Activated T-cell treated with anti-CD3 and anti-CD28 coated beads for 24 hours (primary cell): ENCODE measurements at places on chromosomes 16 and 17.
A peak's percentile ranks its signal among the peaks of the same experiment; 100 is the strongest.

GRCh38 chr16:22685459-22685830, 128.5 kb upstream of the HS3ST2 start:
- no peak for DNase-seq

GRCh38 chr17:64117981-64118979, 11.7 kb downstream of the ERN1 start:
- no peak for DNase-seq

DNA sequence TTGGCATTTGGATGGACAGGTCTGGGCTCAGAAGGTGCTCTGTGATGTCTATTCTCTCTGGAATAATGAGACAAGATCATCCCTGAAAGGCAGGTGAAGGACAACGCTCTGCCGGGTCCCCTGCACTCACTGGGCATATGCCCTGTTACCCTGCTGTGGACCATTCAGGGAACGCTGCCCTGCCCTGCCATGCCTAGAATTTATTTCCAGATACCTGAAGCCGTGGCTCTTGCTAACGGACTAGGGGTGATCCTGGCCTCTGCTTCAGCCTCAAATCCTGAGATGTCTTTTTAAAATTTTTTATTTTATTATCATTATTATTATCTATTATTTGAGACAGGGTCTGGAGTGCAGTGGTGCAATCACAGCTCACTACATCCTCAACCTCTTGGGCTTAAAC, 3.9 kb downstream of the SLC5A11 start:
- no peak for DNase-seq

DNA sequence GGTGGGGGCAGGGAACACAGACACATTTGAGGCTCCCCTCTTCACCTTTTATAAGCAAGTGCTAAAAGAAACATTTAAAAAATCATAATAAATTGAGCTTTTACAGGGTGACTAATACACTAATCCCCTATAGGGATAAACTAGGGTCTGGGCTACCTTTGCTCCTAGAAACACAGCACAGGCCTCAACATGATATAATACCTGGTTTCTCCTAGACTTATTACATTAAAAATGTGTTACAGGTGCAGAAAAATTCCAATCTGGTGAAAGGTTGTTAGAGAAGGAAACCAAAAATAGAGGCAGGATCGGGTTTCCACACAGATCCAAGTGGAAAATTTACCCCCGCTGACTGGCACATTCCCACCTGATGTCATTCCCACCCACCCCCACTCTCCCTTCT, 124.7 kb upstream of the NOG start:
- no peak for DNase-seq

DNA sequence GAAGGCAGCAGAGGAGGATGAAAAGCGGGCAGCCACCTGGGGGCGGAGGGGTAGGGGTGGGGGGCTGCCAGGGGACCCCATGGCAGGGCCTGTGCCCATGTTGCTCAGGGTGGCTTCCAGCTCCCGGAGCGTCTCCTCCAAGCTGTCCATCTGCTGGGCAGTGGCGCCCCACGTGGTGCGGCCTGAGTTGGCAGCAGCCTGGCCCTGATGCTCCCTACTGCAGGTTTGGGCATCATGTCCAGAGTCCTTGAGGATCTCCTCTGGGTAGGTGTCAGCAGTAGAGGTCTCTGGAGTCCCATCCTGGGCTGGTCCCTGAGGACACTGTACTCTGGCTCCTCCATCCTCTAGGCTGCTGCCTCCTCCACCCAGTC, 60.9 kb downstream of the SRCIN1 start:
- no peak for DNase-seq

DNA sequence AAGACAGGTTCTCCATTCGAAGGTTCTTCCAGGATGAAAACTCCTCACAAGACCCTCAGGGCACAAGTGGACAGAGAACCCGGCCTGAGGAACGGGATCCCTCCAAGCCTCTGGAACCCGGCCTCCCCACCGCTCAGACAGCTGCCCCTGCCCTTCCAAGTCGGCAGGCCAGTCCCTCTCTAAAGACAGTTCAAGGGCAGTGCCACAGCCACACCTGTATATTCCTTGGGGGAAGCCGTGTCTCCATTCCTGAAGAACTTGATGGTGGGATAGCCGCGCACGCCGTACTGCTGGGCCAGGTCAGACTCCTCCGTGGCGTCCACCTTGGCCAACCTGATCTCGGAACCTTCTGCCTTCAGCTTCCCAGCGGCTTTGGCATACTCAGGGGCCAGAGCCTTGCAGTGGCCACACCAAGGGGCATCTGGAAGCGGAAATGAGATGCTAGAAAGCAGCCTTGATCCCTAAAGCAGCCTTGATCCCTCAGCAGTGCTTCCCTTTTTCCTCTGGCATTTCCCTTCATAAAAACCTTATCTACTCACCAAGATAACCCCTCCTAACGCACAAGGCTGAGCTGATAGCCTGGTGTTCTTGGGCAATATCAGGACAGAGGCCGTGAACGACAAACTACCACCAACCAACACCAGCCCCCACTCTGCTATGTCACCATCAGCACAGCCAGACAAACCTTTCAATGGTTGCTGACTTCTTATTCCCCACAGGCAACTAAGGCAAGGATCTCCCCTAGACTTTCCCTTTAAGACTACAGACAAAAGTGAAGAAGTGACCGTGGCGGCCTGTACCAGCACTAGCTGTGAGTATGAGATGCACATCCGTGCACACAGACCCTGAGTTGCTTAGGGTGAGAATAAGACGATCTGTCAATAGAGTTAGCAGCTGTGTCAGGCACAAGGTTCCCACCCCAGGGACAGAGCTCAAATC, 1.1 kb downstream of the P4HB start:
- DNase-seq = no peak

DNA sequence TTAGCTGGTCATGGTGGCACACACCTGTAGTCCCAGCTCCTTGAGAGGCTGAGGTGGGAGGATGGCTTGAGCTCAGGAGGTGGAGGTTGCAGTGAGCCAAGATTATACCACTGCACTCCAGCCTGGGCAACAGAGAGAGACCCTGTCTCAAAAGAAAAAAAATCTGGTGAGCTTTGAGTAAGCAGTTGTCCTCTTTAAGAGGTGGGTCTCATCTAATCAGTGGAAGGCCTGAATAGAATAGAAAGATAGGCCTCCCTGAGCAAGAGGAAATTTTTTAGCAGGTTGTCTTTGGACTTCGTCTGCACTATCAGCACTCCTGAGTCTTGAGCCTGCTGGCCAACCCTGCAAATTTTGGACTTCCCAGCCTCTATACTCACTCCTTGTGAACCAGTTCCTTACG, 266.0 kb upstream of the ZFHX3 start:
- no peak for DNase-seq

- no peak for DNase-seq
Observed at GRCh38 chr17:57528058-57528451, 217.0 kb downstream of the CCDC182 start.

DNA sequence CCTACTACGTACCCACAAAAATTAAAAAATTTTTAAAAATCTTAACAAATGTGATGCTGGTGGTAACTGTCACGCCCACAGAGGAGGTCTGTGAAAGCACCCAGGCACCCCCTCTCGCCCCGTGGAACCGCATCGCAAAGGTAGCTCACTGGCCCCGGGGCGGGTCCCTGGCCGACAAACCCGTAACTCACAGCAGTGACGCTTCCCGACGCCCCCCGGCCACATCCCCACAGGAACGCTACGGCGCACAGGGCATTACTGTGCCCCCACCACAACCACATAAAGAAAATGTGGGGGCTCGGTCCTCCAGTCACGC, 366 bp downstream of the ANKS3 start:
- DNase-seq = no peak

GRCh38 chr17:73910821-73911515, 266.7 kb upstream of the SDK2 start:
- DNase-seq = no peak

- DNase-seq = peak; percentile 91
Observed at GRCh38 chr16:1929578-1930337, 11.5 kb upstream of the HS3ST6 start.

- DNase-seq = no peak
Observed at GRCh38 chr17:17824783-17825614, 11.8 kb downstream of the SREBF1 start.

GRCh38 chr16:66422366-66422765, 4.7 kb upstream of the BEAN1 start:
- DNase-seq = no peak

DNA sequence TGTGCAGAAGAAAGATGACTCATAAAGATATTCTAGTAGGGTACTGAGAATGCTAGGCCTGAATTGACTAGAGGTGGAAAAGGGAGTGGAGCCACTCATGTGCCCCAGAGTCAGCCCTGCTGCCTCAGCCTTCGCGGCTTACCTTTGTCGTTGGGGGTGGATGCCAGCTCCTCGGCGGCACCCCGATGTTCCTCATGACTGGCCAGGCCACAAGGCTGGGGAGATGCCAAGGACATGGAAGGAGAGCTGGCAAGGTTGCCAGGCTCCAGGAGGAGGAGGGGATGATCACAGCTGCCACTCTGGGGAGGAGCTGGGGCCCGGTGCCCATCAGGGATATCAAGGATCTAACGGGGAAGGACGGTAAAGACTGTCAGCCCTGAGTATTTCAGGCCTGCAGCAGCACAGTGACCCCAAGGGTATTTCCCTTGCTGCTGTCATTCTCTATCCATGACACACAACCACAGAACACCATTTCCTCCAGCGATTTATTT, 9.7 kb upstream of the SLC35B1 start:
- DNase-seq = no peak

GRCh38 chr17:14434506-14434905, 133.6 kb downstream of the HS3ST3B1 start:
- DNase-seq = no peak

- no peak for DNase-seq
Observed at GRCh38 chr17:41475421-41475820, 5.5 kb downstream of the KRT35 start.

DNA sequence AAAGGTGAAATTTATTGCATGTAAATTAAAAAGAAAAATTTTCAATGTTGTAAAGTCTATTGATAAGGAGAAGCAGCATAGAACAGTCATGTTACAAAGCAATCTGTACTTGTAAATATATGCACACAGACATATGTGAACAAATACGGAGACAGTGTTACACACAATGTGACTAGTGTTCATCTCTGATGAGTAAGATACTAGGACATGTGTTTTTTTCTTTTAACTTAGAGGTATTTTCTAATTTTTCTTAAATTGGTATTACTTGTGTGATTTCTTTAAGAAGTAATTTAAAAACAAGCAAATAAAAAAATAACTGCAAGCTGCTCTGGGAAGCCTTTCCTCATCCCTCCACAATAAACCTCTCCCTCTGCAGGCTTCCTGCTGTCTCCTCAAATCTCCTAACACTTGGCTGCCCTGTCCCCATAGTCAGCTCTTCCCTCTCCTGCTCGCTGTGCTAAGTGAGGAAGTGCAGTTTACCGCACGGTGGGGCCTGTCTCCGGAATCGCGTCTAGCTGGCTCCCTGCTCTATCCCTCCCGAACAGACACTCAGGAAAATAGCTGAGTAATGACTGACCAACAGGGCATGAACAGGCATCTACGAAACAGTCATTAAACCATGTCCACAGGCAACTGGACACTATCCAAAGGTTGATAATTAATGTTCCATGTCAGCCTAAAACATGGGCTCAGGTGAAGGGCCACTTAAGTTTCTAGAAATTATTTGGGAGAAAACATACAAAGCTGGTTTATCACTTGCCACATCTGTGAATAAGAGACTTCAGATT, 35.9 kb downstream of the CMTM4 start:
- no peak for DNase-seq

GRCh38 chr16:16167927-16168326, 55.4 kb downstream of the ABCC6 start:
- DNase-seq = no peak

- DNase-seq = no peak
Observed at GRCh38 chr16:15552507-15552906, 90.4 kb downstream of the MARF1 start.

DNA sequence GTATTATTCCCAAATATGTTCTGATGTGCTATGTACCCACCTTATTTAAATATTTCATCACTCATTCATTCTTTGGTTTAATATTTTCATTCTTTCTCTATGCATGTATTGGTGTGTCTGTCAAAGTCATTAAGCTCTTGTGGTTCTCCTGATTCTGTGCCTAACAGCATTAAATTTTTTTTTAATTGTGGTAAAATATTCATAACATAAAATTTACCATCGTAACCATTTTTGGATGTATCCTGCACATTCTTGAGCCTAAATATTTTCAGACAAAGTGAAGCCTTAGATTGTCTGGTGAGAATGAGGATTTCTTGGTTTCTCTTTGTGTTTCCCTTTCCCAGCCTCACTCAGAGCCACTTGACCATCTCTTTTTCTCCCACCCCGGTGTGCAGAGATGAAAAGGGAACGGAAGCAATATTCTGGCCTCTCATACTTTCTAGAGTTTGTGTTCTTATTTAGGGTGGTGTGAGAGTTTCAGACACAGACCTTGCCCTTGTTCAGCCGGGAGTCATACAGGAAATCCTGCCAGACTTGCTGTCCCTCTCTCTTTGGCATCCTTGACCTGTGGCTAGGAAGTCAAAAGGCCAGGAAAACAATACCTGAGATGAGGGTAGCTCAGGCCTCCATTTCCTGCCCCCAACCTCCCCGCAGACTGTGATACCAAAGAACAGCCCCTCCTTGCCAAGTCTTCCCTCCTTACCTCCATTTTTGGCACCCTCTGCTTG, 4.9 kb downstream of the CCL5 start:
- no peak for DNase-seq

- DNase-seq = no peak
Observed at GRCh38 chr16:54460263-54460860, 173.8 kb upstream of the IRX3 start.

DNA sequence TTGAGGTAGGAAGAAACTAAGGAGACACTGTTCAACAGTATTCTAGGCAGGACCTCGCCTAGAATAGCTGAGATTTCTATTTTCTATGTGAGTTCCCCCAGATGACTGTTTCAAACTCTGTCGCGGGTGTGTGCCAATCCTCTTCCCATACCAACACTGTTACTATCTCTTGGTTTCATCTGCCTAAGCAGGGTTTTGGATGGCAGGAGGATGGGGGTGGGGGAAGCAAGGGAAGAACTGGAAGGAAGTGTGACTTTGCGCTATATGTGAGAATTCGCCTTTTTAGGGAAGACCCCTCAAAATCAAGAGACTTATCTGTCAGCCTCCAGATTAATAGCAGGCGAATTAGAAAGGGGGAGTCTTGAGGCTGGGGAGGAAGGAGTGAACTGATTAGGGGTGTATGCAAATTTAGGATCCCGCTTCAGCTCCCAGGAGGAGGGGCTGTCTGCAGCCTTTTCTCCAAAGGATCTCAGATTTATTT, 521 bp upstream of the G6PC3 start:
- peak; percentile 6 for DNase-seq
